ENCODE measurements at places on chromosomes 6 and 20.
A peak's percentile ranks its signal among the peaks of the same experiment; 100 is the strongest.

- peak; percentile 48 for DNase-seq
Observed at GRCh38 chr6:143941852-143942627, 66.0 kb downstream of the PLAGL1 start.

DNA sequence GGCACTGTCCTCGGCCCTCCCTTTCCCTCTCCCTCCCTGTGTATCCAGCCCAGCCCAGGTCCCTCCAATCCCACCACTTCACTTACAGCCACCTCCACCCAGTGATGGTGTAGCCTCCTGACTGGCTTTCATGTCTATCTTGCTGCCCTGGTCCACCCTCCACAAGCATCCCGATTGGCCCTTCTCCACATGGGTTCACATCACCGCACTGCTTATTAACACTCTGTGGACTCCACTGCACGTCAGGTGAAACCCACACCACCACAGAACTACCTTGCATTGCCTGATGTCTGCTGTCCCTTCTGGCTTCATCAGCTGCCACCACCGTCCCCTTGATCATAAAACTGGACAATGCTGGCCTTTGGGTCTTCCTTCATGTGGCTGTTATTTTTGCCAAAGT lies 220.4 kb upstream of the ARID1B start:
- DNase-seq = no peak

DNA sequence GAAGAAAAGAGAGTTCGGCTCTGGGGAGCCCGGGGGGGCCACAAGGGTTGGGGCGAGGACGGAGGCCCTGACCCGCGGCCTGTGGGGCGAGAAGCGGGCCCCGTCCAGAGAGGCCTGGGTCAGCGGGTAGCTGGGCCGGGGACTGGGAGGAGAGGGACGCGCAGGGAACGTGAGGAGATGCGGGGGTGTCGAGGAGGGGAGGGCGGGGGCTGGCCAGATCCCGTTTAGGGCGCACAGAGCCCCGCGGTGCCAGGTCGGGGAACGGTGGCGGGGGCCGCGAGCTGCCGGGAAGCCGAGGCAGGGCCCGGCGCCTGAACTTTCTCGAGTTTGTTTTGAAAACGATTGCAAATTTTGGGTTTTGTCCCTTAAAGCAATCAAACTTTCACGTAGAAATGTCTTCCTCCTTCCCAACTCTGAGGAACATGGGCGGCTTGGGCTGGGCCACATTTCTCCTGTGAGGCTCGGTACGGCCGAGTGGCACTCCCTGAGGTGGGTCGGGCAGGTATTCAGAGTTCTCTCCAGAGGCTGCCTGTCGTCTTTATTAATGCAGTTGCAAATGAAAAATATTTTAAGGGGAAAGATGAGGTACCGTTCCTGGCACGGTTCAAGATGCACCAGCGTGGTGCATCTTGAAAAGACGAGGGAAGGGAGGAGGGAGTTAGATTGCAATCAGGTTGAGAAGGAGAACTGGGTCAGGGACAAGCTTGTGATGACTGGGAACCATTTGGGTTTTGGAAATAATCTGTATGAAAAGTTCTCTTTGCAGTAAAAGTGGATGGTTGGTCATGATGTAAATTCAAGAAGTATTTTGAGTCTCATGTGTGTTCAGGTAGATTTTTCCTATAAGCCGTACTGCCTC lies 972 bp downstream of the RNF8 start:
- DNase-seq = peak; percentile 25

DNA sequence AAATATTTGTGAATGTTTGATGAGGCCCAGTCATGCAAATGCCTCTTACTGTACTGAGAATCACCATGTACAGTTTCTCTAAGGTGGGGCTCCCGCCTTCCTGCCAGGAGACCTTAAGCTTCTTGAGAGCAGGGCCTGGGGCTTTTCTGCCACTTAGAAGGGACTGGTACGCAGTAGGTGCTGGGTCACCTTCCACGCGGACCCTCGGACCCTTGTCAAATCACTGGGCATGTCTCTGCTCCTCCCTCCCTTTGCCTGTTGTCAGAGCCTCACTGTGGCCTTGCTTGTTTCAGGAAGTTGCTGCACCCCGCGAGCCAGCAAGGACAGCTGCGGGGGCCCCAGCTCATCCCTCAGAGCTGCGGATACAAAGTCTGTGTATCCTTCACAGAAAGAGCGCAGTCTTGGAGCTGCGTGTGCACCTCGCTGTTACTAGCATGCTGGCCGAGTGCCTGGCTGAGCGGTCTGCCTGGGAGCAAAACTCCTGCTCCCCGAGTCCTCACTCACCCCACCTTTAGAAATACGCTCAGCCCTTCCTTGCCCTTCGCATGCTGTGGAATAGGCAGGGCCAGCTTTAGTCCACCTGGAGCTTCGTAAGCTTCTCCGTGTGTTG lies 30.7 kb upstream of the IRF4 start:
- DNase-seq = no peak

DNA sequence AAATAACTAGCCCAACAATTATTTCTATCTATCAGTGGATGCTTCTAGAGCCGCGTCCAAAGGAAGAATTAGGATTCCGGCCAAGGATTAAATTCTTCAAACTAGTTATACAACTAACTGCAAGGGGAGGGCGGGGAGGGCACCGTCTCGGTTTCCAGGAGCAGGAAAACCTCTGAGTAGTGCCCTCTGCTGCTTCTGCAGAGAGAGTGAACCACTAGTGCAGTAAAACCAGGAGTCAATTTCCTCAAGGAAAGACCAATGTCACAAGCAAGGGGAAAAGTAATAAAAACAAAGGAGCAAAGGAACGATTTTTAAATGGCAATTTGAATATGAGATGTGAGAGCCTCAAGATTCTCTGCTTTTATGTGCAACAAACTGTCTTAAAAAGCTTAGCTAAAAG lies 16.5 kb upstream of the UBE2J1 start:
- DNase-seq = no peak

DNA sequence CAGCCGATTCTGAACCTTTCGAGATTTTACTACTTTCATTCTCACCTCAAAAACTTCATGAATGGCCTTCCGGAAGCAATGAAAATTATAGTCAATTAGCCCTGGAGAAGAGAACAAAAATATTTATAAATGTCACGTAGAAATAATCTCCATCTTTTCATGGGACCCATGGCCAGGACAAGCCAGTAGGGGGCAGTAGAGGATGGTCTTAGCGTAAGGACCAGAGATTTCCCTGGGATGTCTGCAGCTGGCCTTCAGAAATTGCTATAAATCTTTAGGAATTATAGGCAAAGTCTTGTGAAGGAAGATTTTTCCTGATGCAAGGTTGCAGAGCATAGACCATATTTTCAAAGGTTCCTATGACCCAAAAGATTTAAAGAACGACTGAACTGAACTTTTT lies 15.6 kb upstream of the UBE2J1 start:
- peak; percentile 86 for DNase-seq

DNA sequence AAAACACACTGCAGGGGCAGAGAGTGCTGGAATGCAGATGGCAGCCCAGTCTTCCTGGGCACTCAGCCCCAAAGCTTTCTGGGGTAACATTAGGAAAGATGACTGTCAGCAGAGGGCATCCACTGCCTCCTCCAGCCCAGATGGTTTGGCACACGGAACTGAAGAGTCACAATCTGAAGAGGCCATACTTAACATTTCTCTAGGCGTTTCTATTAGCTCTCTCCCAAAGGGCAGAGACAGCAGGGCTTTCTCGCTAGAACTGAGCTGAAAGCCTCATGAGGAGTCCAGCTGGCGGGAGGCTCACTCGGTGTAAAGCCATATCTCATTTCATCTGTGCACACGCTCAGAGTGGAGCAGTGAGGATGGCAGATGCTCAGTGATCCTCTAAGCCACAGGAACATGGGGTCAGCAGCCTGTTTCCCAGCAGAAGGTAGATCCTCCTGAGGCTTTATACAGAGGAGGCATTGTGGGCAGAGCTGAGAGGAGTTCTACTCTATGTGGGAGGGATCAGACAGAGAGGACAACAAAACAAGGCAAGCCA lies 28.1 kb downstream of the ALDH8A1 start:
- no peak for DNase-seq

GRCh38 chr6:169326067-169326799 lies 72.6 kb upstream of the THBS2 start:
- peak; percentile 44 for DNase-seq

DNA sequence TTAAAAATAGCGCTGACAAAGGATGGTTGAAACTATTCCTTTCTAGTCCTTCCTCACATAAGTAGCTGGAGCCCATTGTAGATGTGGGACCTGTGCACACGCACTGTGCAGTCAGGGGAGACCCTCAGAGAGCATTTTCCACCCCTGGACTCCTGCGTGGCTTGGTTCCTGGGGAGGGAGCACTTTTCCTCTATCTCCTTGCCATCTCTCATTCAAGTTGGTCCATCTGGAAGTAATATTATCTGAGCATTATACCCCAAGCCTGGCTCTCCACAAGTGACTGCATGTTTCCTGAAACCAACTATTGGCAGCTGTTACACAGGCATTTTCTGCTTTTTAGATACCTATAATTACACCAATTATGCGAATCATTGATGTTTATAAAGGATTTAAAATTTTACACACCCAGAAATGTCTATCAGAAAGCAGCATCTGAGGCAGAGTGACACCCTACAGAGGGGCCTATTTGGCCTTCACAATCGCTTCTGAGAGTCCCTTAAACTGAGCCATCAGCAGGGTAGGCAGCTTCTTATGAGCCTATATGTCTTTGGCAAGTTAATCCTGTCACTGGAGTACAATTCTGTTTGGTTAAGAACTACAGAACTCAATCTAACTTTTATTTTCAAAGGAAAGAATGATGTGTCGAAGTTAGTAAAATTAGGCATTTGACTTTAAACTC lies 18.7 kb downstream of the SOX4 start:
- no peak for DNase-seq

GRCh38 chr6:5133943-5134342 lies 48.8 kb downstream of the PPP1R3G start:
- no peak for DNase-seq

DNA sequence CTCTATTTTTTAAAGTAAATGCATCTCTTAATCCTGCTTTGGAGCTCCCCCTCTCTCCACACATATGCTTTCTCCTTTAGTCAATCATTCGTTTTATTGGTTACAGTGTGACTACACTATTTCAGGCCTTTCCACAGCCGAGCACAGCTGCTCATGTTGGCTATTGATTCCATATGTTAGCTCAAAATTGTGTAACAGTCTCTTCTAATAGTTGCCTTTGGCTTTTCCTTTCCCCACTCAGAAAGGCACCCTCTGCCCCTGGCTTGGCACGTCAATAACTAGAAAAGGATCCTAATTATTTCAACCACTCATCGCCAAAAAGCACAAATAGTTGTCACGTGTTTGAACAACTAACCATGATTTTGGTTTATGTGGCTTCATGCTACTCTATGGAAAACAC lies 410.3 kb upstream of the SLC35B3 start:
- DNase-seq = no peak

DNA sequence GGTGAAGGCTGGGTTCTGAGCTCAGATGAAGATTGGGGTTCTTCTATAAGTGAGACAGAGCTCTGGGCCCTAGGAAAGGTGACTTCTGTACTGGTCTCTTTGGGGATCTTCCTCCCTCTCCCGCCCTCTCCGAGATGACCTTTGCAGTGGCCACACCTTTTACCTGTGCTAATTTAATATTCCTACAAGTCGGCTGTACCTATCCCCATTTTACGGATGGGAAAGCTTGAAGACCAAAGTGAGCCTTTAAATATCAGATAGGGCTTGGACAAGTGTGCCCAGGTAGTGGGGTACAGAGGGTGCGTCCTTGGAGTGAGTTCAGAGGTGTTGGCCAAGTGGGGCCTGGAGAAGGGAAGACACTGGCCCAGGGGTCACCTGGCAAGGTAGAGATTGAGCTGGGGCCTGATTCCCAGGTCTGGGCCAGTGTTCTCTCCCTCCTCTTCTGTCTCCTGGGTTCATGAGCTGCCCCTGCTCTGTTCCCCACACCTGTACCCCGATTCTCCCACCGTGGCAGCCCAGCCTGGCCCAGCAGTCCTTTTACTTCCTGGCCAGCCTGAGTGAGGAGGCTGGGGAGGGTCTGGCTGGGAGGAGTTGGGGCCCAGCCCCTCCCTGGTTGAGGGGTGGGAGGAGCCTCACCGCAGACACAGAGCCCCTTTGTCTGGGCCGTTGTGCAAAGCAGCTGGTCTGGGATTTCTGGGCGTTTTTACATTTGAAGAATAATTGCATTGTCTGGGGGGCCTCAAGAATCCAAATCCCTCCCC lies 152.1 kb upstream of the RNF24 start:
- DNase-seq = no peak

DNA sequence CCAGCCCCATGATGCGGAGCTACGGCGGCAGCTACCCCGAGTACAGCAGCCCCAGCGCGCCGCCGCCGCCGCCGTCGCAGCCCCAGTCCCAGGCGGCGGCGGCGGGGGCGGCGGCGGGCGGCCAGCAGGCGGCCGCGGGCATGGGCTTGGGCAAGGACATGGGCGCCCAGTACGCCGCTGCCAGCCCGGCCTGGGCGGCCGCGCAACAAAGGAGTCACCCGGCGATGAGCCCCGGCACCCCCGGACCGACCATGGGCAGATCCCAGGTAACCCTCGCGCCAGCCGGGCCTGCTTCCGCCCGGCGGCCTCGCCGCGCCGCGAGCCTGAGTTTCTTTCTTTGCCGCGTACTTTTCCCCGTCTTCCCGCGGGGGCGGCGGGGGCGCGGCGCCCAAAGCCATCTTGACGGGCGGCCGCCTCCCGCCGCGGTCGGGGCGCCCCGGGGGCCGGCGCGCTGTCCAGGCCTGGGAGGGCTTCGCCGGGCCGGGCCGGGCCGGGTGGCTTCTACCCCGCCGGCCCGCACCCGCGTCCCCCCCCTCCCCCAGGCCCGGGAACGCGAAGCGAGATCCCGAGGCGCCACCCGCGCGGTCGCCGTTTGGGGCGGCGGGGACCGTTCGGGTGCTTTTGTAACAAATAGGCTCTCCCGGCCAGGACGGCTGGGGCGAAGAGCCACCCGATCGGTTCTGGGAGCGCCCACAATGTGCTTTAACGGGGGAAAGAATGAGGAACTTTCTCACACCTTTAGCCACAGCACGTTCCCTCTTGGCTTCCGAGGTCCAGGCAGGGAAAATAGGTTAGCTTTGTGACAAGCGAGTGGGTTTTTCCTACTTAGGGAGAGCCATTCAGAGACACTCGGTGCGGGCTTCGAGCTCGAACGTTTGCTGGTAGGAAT lies 2.3 kb downstream of the ARID1B start:
- DNase-seq = peak; percentile 55

DNA sequence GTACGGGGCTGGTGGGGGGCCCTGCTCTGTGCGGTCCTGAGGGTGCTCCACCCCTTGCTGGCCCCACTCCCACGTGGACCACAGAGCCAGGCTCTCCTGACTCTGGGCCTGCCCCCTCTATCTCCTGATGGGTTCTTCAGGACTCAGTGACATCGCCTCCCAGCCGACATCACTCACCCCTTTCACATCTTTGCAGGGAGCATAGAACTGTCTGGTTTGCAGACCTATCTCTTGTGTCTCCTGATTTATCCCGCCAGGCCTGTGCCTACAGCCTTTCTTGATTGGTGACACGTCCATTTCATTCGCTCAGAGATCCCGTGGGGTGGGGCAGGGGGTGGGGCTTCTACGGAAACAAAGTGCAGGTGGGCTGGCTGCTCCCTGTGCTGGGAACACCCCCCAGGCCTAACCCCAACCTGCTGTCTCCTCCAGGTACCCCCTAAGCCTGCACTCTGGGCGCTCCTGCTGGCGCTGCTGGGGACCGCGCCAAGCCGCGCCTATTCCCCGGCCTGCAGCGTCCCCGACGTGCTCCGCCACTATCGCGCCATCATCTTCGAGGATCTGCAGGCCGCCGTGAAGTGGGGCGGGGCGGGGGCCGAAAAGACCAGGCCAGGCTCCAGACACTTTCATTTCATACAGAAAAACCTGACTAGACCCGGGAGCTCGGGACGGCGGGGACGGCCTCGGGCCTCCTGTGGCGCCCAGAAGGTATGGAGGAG lies 1.7 kb downstream of the C20orf204 start:
- DNase-seq = no peak

GRCh38 chr6:36679043-36679833 lies 724 bp downstream of the CDKN1A start:
- peak; percentile 67 for DNase-seq
